ENCODE measurements at places on chromosomes 3 and 15.

DNA sequence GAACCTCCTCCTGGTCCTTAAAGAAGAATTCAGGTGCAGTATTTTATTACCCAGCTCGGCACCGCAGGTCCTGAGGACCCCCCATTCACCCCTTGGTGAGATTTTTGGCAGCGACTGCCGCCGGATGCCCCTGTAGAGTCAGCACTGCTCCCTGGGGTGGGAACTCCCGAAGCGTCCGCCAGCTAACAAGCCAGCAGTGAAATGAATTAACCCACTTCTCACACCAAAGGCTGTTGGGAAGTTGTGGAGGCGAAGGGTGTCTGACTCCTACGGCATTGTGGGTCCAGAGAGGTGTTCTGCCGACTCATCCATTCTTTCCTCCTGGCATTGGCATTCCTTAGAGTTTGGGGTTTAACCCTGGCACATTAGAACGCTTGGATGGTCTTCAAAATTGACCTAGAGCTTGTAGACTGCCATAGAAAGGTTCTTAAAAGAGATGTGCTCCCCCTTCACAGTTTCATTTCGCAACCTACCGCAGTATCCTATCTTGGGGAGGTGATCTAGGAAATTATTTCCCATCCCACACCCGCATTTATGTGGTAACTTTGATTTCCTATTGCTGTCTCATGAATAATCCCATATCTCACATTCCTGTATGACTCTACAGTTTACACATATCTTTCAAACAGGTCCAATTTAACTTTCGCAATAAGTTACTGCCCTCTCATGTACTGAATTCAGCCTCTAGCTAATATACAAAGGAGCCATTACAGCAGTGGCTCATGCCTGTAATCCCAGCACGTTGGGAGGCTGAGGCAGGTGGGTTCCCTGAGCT, 879 bp upstream of the EIF5A2 start:
- DNase-seq = no peak

DNA sequence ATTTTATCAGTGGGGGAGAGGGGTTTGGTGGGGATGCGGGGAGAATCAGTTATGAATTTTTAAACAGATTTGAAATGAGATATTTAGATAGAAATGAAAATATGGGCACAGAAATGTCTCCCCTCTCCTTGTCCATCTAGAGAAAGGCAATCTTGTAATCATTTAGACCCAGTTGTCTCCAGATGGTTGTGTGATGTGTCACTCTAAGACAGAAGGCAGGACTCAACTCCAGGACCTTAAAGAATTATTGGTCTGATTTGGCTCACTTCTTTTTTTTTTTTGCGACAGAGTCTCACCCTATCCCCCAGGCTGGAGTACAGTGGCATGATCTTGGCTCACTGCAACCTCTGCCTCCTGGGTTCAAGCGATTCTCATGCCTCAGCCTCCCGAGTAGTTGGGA, 77.2 kb downstream of the EOMES start:
- DNase-seq = no peak

DNA sequence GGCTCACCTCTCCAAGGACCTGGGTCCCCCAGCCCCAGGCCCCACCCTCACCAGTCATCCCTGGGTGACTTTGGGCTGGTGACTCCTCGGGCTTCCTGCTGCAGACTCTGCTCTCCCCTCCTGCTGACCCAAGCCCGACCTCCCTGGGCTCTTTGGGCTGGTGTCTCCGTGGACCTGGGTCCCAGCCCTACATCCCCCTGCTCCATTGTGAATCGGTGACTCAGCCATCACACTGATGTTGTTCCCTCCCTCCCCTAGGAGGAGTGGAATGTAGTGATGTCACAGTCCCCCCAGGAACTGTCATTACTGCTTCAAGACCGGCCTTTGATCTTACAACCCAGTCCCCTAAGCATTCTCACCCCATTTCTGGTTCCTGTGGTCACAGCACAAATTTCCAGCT, 83.7 kb downstream of the ADAMTS7 start:
- no peak for DNase-seq

- no peak for DNase-seq
These were observed 229.2 kb upstream of the GOLGA6L4 start for GRCh38 chr15:84006421-84006820.

GRCh38 chr3:110576960-110577359, 494.7 kb upstream of the NECTIN3 start:
- DNase-seq = no peak

- DNase-seq = peak; percentile 29
These were observed 464.5 kb upstream of the TGFBR2 start for GRCh38 chr3:30141927-30142326.

DNA sequence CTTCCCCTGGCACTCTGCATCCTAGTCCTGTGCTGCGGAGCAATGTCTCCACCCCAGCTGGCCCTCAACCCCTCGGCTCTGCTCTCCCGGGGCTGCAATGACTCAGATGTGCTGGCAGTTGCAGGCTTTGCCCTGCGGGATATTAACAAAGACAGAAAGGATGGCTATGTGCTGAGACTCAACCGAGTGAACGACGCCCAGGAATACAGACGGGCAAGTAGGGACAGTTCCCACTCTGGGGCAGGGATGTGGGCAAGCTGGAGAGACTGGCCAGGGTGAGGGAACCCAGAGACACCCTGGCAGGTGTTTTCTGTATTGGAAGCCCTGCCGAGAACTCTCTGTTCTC, 247 bp downstream of the FETUB start:
- no peak for DNase-seq

GRCh38 chr15:57789225-57789624, 82.7 kb downstream of the POLR2M start:
- no peak for DNase-seq

- DNase-seq = no peak
These were observed 250.1 kb downstream of the SQOR start for GRCh38 chr15:45884755-45885445.

DNA sequence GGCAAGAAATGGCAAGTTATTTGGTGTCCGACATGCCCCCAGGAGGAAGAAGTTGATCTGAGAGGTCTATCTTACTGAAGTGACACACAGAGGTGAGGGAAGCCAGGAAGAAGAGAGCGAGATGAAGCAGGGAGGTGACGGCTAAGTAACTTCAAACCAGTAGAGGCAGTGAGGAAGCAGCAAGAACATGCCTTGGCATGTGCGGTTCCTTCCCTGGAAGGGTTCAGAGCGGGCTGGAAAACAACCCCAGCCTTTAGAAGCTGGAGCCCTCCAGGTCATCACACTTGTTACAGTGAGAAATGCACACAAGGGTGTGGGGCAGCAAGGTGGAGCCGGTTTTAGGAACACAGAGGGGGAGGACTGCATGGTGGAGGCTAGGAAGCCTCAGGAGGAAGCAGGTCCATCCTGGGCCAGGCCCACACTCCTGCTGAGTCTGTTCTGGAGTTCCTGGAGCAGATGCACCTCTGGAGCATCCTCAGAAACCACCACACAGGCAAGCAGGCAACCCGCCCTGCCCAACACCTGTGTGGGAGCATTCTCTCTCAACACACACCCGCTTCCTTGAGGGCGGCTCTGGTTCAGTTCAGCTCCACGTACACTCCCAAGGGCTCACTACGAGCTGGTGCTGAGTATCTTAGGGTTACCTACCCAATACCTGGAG, 47.1 kb downstream of the POC1A start:
- DNase-seq = no peak

GRCh38 chr15:68192804-68193486, 12.2 kb downstream of the CALML4 start:
- no peak for DNase-seq

DNA sequence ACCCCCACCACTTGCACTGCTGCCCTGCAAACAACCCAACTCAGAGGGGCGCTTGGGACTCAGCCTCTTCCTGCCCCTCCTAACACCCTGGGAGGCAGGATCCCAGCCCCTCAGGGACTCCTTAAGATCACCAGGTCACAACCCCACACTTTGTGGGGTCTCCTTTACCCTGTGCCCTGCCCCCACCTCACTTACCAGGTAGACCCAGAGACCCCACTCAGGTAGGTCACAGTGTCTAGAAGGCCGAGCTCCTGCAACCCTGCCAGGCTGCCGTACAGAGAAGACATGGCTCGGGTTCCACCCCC, 9.1 kb downstream of the PLA2G4F start:
- no peak for DNase-seq

DNA sequence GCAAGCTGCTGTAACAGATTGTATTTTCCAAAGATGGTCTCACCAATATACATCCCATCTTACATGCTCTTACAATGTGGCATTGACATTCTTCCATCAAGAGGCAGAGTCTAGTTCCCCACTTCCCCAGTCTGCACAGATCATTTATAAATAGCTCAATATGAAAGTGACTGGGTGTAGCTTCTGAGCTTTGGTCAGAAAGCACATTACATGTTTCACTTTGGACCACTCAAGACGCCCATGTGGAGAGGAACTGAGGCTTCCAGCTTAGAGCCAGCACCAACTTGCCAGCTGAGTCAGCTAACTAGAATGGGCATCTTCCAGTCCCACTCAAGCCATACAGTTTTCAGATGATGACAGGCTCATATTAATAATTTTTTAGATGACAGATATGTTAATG, 45.5 kb downstream of the GREM1 start:
- no peak for DNase-seq

DNA sequence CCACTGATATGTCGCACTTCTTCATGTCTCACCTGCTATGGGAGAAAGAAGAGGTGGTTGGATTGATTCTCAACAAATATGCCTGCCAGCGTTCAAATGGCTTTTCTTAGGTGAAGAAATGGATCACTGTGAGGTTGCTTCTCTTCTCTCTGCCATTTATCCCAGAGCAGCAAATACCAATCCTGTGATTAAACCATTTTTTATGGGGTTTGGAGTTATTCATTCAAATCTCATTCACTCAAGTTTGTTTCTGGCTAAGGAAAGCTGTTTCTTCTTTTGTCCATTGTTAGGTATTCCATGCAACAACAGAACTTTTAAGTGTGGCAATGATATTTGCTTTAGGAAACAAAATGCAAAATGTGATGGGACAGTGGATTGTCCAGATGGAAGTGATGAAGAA, 12.2 kb upstream of the C3orf52 start:
- DNase-seq = no peak

- no peak for DNase-seq
These were observed 23.5 kb downstream of the CHP1 start for GRCh38 chr15:41254560-41254959.

- DNase-seq = no peak
These were observed 520.6 kb downstream of the MFSD1 start for GRCh38 chr3:159322322-159322939.

DNA sequence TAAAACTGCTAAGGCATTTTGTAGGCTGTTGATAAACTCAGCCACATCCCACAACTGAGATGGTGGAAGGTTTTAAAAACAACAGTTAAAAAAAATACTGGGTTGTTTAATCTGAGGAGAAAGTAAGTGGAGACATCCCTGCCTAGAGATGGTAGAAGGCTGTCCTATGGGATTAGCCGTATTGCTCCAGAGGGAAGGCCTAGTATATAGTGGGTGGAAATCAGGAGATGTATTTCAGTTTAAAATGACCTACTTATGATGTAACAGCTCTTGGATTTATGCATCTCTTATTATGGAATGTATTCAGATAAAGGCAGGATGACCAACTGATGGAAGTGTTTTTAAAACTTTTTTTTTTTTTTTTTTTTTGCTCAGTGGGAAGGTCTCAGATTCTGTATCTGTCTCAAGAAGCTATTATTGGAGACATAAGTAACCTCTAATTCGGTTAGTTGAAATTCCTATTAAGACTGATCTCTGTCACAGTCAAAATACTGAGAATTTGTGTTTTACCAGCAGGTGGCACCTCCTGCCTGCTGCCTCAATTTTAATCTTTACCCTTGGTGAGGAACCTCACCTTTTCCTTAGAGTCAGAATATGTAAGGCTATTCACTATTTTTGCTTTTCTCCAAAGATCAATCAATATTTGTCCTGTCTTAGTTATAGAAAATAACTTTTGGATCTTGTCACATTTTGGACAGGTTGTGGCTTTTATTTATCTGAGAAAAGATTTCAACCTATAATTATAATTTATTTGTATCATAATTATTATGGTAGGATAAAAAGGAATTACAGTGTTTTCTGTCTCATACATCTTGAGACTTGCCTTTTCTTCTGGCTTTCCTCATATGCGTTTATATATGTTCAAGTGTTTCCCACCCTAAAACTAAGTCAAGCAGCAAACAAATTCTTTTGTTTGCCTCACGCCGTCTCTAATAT, 63.0 kb downstream of the VPS8 start:
- peak; percentile 37 for DNase-seq

DNA sequence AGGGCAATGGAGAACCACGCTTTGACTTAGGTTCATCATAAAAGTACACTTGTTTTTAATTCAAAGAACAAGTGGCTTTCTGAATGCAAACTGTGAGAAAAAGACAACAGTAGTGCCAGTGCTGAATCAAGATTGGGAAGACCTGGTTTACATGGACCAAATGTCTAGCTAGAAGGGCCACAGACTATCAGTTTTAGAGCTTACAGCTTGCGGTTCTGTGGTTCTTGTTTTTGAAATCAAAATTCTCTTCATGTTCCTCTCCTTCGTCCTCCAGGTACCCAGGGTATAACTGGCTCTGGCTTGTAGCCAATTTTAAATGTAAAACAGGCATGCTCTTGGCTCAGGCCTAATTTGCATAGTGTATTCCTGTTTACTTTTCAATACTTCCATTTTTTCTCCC, 124.6 kb downstream of the TGFBR2 start:
- DNase-seq = no peak

GRCh38 chr3:69445024-69445423, 59.1 kb upstream of the FRMD4B start:
- no peak for DNase-seq

- DNase-seq = peak; percentile 50
These were observed 29.4 kb downstream of the PLAAT1 start for GRCh38 chr3:193270451-193270850.

DNA sequence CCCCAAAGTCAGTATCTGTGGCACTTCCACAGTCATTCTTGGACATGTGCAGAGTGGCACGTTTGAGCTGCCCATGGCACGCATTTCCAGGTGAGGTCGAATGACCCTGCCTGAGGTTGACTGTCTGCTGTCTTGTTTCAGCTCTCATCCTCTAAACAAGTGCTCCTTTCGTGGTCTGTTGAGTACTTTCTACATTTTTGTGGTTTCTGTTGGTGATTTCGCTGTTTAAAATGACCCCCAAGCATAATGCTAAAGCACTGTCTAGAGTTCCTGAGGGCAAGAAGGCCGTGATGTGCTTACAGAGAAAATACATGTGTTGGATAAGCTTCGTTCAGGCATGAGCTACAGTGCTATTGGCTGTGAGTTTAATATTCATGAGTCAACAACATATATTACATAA, 40.0 kb upstream of the SAMMSON start:
- DNase-seq = no peak

DNA sequence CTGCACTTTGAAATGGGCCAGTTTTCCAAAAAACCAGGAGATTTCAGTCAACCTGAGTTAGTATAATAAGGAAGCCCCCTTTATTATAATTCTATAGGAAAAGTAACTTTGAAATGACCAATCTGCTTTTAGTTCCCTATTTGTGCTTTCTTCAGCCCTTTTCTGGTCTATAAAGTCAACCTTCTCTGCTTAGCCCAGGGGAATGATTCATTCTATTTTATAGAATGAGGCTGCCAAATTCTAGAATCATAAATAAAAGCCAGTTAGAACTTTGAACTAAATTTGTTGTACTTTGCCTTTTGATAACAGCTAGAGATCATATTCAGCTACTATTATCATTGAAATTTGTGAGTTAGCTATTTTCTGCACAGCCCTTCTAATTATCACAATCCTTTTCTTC, 24.7 kb downstream of the CIP2A start:
- no peak for DNase-seq

Measured in NCI-H1694 treated with DMSO at 0.1 percent for 48 hours (cell line).